Activated CD4-positive, alpha-beta T cell treated with anti-CD3 and anti-CD28 coated beads, Interleukin-2, Interleukin-6, amounts not matched to agents 100 ng/mL and 50 ng/mL, durations not matched to agents 16 hours and 8 hours (primary cell): ENCODE measurements at places on chromosomes 2 and 18.
A peak's percentile ranks its signal among the peaks of the same experiment; 100 is the strongest.

GRCh38 chr2:208352644-208353567 is 53.7 kb upstream of the PTH2R start:
- DNase-seq = no peak

GRCh38 chr2:209570194-209570593 is 146.3 kb downstream of the MAP2 start:
- no peak for DNase-seq

GRCh38 chr2:213818436-213818835 is 534.2 kb downstream of the SPAG16 start:
- DNase-seq = no peak

DNA sequence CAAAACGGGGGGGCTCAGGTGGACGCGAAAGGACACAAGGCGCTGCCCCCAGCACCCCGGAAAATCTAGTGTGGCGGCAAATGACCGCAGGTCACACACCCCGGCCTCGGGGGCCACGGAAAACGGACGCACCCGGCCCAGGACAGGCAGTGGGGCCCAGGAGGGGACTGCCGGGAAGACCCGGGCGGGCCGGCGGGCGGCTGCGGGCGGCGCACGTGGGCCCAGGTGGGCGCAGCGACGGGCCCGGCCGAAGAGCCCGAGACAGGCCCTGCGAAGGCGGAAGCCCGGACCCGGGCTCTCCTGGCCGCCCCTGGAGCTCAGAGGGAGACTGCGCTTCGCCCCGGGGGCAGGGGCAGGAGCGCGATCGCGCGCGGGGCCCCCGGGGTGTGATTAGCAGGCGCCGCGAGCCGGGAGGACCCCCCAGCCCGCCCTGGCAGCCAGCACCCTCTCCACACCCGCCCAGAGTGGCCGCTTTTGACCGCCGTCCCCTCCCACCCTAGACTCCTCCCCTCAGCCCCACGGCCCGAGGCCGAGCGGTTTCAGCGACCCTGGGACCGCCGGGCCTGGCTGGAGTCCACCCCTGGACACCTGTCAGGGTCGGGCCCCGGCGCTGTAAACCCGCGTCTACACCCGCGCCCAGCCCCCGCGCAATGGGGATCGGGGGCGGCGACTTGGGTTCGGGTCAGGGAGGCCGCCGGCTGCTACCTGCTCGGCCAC is 773 bp downstream of the MBP start:
- peak; percentile 55 for DNase-seq

DNA sequence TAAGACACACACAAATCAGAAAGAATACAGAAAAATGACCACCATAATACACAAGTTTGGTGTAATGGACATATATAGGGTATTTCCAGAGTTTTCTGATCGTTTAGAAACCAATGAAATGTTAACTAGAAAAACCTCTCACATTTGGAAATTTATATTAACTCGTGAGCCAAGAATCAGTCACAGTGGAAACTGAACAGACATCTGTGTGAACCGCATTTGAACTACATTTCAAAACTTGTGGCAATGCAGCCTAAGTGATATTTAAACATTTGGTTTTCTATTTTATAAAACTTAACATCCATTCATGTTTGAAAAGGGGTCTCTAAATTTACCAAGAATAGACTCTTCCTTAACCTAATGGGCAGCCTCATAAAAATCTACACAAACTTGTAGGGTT is 29.0 kb upstream of the KCNG2 start:
- no peak for DNase-seq

DNA sequence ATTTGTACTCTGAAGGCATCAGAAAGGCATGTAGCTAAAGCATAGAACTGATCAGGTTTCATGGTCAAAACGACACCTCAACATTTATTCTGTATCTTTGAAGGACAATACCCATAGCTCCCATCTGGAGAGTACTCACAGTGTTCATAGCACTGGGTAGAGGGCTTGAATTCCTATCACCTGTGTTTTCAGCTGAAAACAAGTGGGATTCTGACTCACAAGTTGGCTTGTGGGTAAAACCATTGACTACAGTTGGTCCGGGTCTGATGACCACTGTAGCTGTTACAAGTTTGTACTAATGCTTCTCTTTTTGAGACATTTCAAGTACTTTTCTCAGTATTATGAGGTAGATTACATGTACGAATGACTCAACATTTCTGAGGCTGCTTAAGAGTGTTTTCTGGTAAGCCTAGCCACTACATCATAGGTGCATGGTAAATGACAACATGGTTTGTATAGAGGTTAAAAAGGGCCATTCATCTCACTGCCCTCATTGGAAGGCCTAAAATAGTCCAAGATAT is 68.6 kb upstream of the PELI1 start:
- peak; percentile 91 for DNase-seq

DNA sequence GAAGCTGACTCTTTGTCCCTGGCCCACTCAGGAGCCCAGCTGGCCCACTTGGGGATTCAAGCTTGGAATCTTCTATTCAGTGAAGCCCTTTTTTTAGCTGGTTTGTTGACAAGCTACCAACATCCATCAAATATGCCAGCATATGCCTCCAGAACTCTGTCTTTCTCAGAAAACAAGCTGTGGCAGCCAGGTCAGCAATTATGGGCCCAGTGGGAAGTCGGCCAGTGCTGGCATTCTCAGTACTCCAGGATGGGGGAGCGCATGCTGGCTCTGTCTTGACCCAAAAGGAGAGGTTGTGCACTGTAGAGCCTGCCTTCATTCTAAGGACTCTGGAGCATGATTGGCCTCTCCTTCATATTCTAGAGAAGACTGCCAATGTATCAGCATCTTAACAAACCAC is 401.5 kb downstream of the CNTNAP5 start:
- no peak for DNase-seq

GRCh38 chr18:48852292-48852691 is 98.5 kb downstream of the SMAD7 start:
- no peak for DNase-seq

GRCh38 chr2:54975175-54975574 is 75.1 kb downstream of the RTN4 start:
- no peak for DNase-seq

- no peak for DNase-seq
Observed at GRCh38 chr18:8732442-8733360, 27.3 kb downstream of the MTCL1 start.

- peak; percentile 70 for DNase-seq
Observed at GRCh38 chr2:33477473-33478468, 1.3 kb downstream of the RASGRP3 start.

- no peak for DNase-seq
Observed at GRCh38 chr2:201880993-201881611, 74.8 kb downstream of the CDK15 start.

DNA sequence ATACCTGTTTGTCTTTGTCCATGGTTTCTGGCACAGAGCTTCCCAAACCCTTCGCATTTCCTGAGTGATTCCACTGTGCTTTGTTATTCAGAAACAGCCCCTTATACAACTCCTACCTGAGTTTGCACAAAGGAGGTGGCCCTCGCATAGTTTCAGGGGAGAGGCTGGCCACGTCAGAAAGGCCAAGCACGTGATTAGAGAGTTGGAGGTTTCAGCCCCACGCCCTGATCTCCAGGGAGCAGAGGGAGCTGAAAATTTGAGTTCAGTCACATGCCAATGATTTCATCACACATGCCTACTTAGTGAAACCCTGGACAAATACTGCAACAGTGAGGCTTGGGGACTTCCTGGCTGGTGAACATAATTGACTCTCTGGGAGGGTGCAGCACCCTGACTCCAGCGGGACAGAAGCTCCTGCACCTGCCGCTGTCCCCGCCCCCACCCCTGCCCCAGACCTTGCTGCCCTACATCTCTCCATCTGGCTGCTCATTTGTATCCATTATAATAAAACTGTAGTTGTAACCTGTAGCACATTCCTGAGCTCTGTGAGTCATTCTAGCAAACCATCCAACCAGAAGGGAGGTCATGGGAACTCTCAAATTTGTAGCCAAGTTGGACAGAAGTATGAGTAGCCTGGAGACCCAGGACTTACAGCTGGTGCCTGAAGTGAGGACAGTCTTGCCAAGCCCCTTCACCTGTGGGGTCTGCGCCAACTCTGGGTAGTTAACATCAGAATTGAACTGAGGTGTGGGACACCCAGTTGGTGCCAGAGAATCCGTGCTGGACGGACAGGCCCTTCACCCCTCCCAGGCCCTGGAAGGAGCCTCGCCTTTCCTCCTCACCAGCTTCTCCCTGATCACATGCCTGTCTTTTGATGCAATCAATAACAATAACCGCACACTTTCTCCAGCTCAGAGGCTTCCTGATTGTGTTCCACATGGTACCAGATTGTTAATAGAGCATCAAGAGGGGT is 224.3 kb downstream of the ANAPC1 start:
- DNase-seq = no peak

DNA sequence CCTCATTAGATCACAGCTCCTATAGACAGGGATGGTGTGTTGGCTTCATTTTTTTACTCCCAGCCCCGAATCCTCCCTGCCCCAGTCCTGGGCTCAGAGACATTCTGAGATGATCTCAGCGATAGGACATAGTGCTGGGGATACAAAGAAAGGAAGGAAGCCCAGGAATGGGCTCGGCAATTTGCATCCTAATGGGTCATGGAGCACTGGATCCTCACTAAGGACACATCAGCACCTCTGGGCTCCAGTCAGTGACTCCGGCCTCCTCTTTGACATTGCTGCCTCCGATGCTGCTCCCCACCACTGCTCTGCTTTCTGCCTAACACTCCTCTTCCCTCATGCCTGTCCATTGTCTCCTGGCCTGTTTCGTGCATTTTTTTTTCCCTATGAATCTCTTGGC is 489.1 kb downstream of the STK39 start:
- no peak for DNase-seq
